Stimulated activated CD8-positive, alpha-beta memory T cell treated with anti-CD3 and anti-CD28 coated beads, Interleukin-4, amount 100 ng/mL, for 4 hours (primary cell): ENCODE measurements at places on chromosomes 1 and 21.

GRCh38 chr1:231364192-231364591, 26.1 kb downstream of the SPRTN start:
- DNase-seq, result no peak

DNA sequence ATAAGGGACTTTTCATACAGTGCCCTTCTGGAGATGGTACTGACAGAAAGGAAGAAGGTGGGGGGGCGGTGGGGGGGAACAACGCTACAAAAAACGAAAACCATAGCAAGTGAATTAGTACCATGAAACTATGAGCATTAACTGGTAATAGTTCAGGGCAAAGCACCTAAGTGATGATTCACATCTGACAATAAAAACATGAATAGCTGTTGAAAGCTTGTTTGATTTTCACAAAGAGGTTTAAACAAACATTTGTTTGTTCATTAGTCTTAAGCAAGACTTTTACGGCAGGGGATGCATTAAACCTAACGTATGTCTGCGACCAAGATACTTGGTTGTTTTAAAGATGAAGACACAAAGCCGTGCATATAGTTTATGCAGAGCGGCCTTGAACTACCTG, 177.5 kb downstream of the LMO4 start:
- no peak for DNase-seq

DNA sequence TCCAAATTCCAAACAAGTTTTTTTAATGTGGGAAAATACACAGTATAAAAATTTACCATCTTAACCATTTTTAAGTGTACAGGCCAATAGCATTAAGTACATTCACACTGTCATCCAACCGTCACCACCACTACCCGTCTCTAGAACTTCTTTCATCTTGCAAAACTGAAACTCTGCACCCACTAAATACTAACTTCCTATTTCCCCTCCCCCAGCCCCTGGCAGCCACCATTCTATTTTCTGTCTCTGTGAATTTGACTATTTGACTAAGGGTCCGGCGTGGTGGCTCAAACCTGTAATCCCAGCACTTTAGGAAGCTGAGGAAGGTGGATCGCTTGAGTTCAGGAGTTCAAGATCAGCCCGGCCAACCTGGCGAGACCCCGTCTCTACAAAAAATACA, 36.1 kb downstream of the CLSTN1 start:
- DNase-seq, result peak; percentile 1

DNA sequence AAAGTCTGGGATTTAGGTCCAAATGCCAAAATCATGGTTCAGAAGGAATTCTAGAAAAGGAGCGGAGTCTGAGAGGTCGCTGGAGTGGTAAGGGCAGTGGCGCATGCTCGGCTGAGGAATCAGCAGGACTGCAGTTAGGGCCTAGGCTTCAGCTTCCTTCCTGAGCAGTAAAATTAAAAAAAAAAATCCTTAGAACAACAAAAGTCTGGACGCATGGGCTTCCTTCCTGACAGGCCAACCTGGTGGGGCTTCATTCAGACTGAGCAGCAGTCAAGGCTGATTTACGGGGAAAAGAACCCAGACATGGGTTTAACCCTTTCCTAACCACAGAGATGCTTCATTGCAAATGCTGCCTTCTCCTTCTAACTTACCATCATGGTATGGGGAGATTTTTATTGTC, 17.1 kb downstream of the RNF220 start:
- no peak for DNase-seq

GRCh38 chr1:110420874-110421793, 13.6 kb upstream of the LAMTOR5 start:
- no peak for DNase-seq

GRCh38 chr1:107677697-107678096, 287.3 kb downstream of the VAV3 start:
- DNase-seq, result no peak

- DNase-seq, result no peak
Measured at GRCh38 chr1:59751801-59752200, 62.9 kb upstream of the HOOK1 start.

DNA sequence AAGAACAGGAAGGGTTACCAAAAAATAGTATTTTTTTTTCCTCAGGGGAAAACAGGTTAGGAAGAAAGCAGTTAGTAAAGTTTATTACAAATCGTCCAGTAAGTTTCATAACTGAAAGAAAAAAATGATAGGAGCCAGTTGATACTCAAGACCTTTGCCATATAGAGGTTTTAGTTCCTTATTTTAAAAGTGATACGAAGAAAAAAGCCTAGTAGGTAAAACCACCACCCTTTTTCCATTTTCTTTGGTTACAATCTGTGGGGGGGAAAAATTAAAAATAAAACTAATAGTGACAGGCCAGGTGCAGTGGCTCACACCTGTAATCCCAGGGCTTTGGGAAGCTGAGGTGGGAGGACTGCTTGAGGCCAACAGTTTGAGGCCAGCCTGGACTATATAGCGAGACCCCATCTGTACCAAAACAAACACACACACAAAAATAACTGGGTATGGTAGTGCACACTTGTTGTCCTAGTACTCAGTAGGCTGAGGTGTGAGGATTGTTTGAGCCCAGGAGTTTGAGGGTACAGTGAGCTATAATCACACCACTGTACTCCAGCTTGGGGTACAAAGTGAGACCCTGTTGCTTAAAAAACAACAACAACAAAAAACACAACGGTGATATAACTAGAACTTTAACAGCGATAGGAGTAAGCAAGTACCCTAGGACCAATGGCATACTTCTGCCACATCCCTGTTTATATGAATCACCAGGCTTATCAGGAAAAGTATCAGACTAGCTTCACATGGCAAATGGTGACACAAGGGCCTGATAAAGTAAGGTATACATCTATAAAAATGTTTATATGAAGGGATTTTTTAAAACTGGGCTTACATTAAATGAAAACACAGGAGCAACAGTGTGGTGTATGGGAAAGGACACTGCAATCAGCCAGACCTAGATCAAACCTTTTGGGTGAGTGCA, 5.4 kb downstream of the TMEM59 start:
- DNase-seq, result no peak

- no peak for DNase-seq
Measured at GRCh38 chr1:60621368-60621851, 461.0 kb upstream of the NFIA start.

GRCh38 chr1:25004355-25004754, 74.3 kb upstream of the RUNX3 start:
- no peak for DNase-seq

DNA sequence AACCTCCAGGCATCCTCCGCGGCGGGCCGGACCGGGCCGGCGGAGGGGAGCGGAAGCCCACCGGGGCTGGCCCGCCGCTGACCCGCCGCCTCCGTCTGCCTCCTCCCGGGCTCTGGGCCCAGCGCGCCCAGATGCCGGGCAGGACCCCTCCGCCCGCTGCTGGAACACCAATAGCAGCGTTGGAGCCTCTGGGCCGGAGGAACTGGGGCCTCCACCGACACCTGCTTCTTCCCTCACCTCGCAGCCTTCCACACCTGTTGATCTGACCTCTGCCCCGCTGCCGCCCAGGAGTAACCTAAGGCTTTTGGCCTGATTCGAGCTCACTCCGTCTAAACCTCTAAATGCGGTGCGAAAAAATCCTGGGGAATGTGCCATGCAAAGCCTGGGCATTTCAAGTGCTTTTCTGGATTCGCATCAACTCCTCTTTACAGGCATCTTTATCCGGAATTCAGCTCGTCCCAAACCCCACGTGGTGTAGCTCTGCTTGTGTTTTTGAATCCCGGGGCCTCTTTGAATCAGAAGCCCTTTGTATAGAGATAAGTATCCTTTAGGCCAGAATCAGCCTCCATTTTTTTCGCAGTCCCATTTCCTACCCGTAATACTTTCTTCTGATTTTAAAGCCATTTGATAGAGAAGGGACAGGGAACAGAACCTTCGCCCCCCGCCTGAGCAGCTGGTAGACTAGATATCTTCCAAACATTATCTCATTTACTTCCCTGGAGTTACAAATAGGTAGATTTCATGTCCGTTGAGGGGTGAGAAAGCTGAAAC, 680 bp upstream of the CNN3 start:
- DNase-seq, result no peak

- DNase-seq, result no peak
Measured at GRCh38 chr1:189158155-189158554, 1319.5 kb downstream of the BRINP3 start.

DNA sequence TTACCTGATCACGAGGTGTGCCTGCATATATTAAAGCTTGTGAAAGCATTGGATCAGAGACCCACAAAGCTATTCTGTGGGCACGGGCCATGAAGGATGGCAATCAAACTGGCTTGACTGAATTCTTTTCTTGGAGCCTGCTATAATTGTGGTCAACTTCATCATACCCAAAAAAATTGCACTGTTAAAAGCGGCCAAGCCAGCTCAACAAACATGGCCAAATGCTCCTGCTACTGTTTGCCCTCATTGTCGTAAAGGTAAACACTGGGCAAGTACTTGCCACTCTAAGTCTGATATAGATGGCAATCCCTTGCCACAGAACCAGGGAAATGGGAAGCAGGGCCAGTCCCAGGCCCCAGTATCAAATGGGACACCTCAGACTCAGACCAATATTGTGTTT, 6.6 kb upstream of the GSTM5 start:
- DNase-seq, result no peak

GRCh38 chr1:160811147-160811546, 15.2 kb downstream of the LY9 start:
- DNase-seq, result no peak

DNA sequence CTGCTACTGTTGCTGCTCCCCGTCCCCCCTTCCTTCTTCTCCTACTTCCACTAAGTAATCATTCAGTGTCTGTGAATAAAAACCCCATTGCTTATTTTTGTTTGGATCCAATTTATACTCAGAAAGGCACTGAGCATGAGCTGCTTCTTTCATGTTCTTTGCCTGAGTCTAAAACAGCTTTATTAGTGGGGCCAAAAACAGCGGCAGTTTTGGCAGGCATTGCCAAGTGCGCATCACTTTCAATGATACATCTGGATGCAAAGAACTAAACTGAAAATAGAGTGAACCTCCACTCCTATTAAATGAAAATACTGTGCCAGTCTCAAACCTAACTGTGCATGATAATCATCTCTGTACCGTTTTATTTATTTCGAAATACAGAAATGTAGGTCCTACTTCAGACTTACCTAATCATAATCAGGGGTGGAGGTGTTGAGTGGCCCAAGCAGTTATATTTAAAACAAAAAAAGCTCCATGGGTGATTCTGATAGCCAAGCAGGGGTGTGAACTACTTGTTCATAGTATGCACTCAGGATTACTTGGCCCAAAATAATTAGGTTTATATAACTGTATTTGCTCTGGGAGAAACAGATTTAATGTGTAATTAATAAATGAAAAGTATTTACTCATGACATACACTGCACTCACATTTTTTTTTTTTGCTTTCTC, 48.4 kb downstream of the NEK7 start:
- no peak for DNase-seq

GRCh38 chr1:47672622-47673021, 234.8 kb downstream of the FOXD2 start:
- DNase-seq, result no peak

GRCh38 chr1:154488922-154489321, 13.1 kb upstream of the TDRD10 start:
- DNase-seq, result no peak

DNA sequence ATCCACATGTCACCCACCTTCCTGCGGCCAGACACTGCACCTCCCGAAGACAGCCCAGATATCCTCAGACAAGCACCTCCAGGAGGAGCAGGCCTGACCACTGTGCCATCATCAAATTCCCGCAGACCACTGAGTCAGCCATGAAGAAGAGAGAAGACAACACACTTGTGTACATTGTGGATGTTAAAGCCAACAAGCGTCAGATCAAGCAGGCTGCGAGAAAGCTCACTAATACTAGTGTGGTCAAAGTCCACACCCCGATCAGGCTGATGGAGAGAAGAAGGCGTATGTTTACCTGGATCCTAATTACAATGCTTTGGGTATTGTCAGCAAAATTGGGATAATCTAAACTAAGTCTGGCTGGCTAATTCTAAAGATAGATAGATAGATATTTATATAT, 41.4 kb upstream of the BECN2 start:
- no peak for DNase-seq

DNA sequence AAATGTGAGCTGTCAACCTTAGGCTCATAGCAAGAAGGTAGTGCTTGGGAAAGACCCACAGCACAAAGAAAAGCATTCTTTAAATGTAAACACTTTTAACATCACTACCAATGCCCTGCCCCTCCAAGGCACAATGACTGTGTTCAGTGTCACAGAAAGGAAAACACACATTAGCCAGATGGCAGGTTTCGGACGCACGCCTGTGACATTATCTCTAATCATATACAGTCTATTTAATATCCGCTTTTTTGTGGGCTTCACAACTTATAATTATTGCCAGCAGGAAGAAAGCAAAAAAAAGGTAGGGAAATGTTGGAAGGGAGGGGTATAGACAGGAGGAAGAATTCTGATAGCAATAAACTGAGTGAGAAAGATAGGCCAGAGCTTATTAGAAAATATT, 112.4 kb upstream of the BEND5 start:
- DNase-seq, result no peak

- no peak for DNase-seq
Measured at GRCh38 chr1:8378178-8378577, 60.3 kb downstream of the SLC45A1 start.

GRCh38 chr21:29808153-29808552, 131.6 kb downstream of the GRIK1 start:
- no peak for DNase-seq

- DNase-seq, result no peak
Measured at GRCh38 chr1:236287356-236287755, 5.6 kb upstream of the ERO1B start.

DNA sequence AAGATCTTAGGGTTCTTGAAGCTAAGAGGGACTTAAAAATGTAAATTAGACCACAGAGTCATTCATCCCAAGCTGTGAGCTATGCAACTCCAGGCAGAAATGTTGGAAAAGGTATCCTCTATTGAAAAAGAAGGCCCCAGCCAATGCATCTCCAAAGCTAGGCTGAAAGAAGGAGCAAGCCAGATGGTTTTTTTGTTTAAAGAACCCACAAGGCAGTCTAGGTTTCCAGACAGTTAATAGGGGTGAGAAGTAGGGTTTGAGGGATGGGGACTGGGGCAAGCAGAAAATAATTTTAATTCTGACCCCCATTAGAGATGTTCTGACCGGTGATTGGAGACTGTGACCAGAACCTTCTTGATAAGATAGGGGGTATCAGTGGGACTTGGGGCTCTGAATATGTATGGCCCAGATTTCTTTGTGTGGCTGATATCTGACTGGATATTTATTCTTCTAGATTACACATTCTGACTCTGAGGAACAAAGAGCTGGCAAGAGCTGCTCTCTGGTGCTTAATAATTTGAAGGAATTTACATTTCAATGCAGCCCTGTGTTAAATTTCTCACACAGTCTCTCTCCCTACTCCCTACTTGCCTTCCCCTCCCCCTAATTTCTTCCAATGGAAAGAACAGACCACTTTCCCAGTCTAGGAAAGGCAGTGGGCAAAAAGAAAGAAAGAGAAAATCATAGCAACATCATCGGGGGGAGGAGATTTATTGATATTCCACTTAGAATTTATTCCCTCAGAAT, 104.9 kb downstream of the NUF2 start:
- no peak for DNase-seq
